Activated CD4-positive, alpha-beta T cell treated with anti-CD3 and anti-CD28 coated beads for 4 hours (primary cell): ENCODE measurements at places on chromosomes 3 and 15.
A peak's percentile ranks its signal among the peaks of the same experiment; 100 is the strongest.

DNA sequence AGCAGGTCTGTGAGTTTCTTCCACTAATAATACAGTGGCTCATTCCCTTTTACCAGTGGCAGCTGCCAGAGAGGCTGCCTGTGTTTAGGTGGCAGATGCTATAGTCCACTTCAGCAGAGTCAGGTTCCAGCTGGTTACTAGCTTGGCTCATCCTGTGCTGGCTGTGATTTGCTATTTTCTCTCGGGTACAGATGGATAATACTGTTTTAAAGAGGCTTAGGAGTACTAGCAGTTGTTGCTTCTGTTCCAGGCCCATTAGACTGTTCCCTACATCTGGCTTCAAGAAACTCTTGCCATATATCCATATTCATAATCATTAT, 41.0 kb downstream of the ZNF609 start:
- DNase-seq = no peak

DNA sequence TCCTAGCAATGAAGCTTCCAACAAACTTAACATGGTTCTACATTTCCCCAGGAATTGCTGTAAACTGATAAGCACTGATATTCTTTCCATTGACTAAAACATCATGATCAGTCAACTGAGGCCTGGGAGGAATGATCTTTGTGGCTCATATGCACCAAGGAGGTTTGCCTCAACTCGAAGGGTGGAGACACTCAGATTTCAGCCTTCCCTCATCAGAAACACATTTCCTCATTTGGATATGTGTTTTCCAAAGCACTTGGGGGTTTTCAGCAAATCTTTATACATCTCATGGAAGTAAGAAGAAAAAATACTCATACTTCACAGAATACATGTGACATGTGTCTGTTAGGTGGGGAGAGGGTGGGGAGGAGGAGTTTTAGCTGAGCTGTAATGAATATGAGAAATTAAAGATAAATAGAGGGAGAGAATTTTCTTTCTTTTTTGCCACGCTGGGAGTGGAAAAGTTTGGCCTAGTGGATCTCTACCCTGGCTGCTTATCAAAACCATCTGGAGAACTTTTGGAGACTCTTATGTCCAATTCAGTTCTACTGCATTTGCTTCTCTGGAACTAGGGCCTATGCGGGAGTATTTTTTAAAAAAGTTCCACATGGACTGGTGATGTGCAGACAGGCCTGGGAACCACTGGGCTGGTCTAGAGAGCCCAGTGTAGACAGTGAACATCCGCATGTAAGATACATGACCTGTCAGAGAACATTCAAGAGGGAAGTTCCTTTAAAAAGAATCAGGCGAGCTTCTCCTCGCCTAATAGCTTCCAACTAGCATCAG, 301.0 kb upstream of the ICE2 start:
- DNase-seq = no peak

DNA sequence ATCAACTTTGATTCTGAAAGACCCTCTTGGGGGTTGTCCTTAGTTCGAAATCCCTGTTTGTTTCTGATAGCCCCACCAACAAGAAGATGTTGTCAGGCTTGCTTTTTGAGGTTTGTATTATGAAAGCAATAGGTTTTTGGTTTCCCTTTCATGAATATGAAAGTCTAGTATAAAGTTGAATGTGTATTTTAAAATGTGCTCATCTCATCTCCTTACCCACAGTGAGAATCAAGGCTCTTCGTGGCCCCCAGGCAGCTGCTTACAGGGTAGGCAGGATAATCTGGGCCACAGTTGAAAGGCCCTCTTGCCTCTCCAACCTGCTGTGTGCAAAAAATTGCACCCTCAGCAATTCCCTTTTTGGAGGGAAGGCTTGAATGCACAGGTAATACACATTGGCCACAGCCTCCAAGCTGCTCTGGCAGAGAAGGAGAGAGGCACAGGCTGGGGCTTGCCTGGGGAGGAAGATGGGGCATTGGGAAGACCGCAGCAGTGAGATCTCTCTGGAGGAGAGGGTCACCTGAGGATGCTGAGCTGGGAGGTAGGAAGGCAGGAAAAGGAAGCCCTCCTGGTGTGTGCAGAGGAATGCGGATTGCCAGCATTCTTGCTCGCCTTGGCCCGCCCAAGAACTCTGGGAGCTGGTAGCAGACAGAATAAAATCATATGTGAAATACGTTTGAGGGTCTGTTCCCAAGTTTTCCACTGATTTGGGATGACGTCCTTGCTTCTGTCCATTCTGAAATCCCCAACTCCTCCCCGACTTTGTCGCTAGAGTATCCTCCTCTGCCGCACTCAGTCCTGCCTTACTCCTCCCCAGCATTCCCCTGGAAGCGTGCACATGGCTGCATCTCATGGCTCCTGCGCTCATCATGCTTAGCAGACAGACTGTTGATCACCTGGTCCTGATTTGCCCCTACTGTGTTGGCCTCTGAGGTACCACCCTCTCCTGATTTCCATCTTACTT, 196.4 kb downstream of the RPLP1 start:
- DNase-seq = no peak

- no peak for DNase-seq
These were observed 38.9 kb downstream of the CCDC54 start for GRCh38 chr3:107416138-107416537.

GRCh38 chr3:158953131-158953530, 151.3 kb downstream of the MFSD1 start:
- no peak for DNase-seq

DNA sequence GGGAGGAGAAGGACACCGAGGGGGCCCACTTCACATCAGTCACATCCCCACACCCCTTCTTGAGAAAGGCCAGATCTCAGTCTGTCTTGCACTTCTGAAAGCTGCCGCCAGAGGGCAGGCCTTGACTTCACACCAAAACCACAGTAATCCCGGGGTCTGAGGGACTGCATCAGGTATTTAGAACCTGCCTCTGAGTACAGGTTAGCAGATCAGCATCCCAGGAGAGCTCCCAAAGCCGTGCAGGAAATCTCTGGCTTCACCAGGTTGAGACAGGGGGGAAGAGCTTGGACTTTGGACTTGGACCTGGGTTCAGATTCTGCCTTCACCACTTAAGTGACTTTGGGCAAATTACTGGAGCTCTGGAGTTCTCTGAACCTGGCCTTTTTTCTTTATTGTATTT, 50.3 kb downstream of the LHFPL4 start:
- DNase-seq = peak; percentile 39

- no peak for DNase-seq
These were observed 76.1 kb downstream of the CLDN11 start for GRCh38 chr3:170494766-170495165.
